Tibial nerve (tissue), 4 donors: ENCODE measurements at places on chromosomes 12 and 14.

DNA sequence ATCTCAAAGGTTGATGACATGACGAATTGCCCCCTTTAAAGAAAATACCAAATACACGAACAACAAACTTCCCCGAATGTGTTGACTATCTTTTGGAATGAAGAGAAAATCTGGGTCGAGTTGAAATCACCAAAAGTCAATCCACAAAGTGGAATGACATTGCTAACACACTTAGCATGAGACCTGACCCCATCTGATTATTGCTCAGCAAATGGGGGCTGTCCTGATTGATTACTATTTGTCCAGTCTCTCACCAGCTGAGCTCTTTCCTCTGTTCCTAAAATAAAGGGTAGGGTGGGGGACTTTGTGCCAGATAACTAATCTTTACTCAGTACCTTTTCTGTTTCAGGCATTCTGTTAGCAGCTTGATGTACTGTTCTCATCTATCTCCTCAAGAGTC is 223.4 kb downstream of the APAF1 start:
- DNase-seq = no peak
- no peak overlapping the region for H3K27ac ChIP-seq
- H3K36me3 ChIP-seq = no peaks in the 10 kb centered on the region
- H3K4me1 ChIP-seq = no peaks in the 10 kb centered on the region
- H3K4me3 ChIP-seq = no peak overlapping the region

- H3K27me3 ChIP-seq = no peaks in the 10 kb centered on the region
- no peak overlapping the region for H3K4me3 ChIP-seq
- H3K4me1 ChIP-seq = peaks cover 29% of the 10 kb centered on the region
- DNase-seq = no peak
Measured at GRCh38 chr12:51974646-51975045, 23.1 kb downstream of the ACVR1B start.

- H3K4me1 ChIP-seq = peaks cover 15% of the 10 kb centered on the region
- H3K4me3 ChIP-seq = peak overlapping the region; percentile 93
Measured at GRCh38 chr14:104800015-104800770, 708 bp upstream of the ZBTB42 start.

GRCh38 chr14:53180272-53181221 is 27.4 kb upstream of the DDHD1 start:
- H3K27ac ChIP-seq = no peak overlapping the region
- H3K4me3 ChIP-seq = no peak overlapping the region
- H3K27me3 ChIP-seq = no peaks in the 10 kb centered on the region
- no peak for DNase-seq
- H3K36me3 ChIP-seq = no peaks in the 10 kb centered on the region

GRCh38 chr12:120873226-120873625 is 30.9 kb downstream of the SPPL3 start:
- no peak overlapping the region for H3K4me3 ChIP-seq
- H3K27me3 ChIP-seq = no peaks in the 10 kb centered on the region
- no peak for DNase-seq
- no peaks in the 10 kb centered on the region for H3K36me3 ChIP-seq
- peaks cover 40% of the 10 kb centered on the region for H3K4me1 ChIP-seq

DNA sequence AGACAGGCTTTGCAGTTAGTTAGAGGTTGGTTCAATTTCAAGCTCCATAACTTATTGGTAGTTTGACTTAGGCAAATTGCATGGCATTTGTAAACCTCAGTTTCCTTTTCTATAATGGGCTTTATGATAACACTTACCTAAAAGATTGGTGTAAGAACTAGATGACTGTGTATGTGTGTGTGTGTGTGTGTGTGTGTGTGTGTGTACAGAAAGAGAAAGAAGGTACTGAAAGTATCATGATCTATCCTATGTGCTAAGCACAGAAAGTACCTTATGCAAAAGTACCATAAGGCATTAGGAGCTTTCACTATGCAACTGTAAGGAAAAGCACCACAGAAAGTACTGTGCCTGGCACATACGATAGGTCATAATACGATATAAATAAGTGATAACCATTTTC is 304.3 kb upstream of the KITLG start:
- H3K27ac ChIP-seq = no peak overlapping the region
- no peaks in the 10 kb centered on the region for H3K27me3 ChIP-seq
- H3K36me3 ChIP-seq = no peaks in the 10 kb centered on the region
- H3K4me1 ChIP-seq = no peaks in the 10 kb centered on the region
- no peak overlapping the region for H3K4me3 ChIP-seq

- no peak overlapping the region for H3K4me3 ChIP-seq
- no peaks in the 10 kb centered on the region for H3K27me3 ChIP-seq
- H3K36me3 ChIP-seq = no peaks in the 10 kb centered on the region
- no peak for DNase-seq
- no peak overlapping the region for H3K27ac ChIP-seq
- H3K4me1 ChIP-seq = no peaks in the 10 kb centered on the region
Measured at GRCh38 chr12:97312570-97313135, 150.0 kb upstream of the RMST start.

DNA sequence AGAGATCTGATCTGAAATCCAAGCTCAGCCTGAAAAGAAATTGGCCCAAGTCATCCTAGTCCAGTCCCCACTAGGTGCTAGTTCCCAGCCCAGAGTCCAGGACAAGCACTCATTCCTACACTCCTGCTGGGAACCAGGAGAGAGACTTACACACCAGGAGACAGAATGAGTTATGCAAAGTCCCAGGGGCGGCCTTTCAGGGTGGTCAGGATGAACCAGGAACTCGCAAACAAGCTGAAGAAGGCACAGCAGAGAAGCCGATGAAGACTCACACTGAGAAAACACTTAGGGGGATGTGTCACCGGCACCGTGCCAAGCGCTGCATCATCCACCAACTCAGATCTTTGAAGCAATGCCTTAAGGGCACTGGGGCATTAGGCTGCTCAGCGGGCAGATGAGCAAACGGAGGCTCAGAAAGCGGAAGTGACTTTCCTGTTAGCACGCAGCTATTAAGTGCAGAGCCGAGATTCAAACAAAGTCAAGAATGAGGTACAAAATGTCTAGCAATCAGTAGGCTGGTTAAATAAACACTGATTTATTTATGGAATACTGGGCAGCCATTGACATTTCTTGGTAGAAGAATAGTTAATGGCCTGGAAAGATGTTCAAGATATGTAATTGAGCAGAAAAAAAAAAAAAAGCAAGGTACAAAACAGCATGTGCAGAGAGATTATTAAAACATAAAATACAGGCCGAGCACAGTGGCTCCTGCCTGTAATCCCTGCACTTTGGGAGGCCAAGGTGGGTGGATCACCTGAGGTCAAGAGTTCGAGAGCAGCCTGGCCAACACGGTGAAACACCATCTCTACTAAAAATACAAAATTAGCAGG is 78.7 kb downstream of the LRRC74A start:
- no peak overlapping the region for H3K4me3 ChIP-seq
- H3K27ac ChIP-seq = peak overlapping the region; percentile 83
- H3K4me1 ChIP-seq = peaks cover 34% of the 10 kb centered on the region
- H3K27me3 ChIP-seq = no peaks in the 10 kb centered on the region
- DNase-seq = no peak
- no peaks in the 10 kb centered on the region for H3K36me3 ChIP-seq

DNA sequence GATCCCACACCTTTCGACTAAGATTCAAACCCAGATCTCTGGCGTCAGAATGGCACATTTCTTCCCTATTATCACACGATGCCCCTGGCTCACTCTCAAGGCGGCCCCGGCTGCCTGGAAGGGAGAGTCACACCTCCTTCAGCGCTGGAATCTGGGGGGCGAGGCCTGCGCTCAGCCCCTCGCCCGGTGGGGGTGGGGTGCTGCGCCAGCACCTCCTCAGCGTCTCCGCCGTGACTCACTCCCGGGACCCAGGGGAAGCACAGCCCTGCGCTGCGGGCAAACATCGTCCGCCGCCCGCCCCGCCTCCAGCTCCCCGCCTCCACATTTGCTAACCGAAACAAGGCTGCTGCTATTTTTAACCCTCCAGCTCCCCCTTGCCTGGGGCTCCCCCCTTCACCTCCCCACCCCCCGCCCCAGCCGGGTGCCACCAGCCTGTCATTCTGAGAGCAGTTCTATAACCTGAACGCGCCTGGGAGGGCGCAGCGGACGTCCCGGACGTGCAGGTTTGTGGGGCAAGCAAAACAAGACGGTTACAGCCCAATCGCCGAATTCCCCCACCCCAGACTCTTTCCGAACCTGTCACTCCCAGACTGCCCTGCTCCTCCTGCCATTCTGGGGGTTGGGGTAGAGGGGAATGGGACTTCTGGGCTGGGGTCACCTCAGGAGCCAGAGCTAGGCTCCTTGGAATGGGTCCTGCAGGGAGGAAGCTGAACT is 6.7 kb downstream of the HDAC7 start:
- no peaks in the 10 kb centered on the region for H3K36me3 ChIP-seq
- peak overlapping the region; percentile 99 for H3K27ac ChIP-seq
- peaks cover 96% of the 10 kb centered on the region for H3K4me1 ChIP-seq
- H3K4me3 ChIP-seq = peak overlapping the region; percentile 31

DNA sequence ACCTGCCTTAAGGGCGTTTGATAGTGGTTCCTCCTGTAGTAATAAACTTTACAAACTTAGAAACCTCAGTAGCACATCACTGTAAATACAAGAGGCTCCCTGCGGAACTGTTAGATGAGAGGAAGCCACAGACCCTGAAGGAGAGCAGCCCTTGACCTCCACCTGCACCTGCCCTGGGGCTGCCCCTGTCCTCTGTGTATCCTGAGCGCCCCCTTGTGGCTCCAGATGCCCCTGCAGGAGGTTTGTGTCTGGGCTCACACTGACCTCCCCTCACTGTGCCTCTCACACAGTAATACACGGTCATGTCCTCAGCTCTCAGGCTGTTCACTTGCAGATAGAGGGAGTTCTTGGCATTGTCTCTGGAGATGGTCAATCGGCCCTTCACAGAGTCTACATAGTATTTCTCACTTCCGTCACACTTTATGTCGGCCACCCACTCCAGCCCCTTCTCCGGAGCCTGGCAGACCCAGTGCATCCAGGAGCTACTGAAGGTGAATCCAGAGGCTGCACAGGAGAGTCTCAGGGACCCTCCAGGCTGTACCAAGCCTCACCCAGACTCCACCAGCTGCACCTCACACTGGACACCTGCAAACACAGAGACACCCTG is 1059.8 kb downstream of the TMEM121 start:
- H3K36me3 ChIP-seq = no peaks in the 10 kb centered on the region
- H3K27ac ChIP-seq = no peak overlapping the region
- H3K27me3 ChIP-seq = no peaks in the 10 kb centered on the region
- DNase-seq = no peak

GRCh38 chr12:130644566-130644965 is 71.5 kb downstream of the RIMBP2 start:
- no peak overlapping the region for H3K4me3 ChIP-seq
- no peak overlapping the region for H3K27ac ChIP-seq
- no peak for DNase-seq
- no peaks in the 10 kb centered on the region for H3K4me1 ChIP-seq
- no peaks in the 10 kb centered on the region for H3K27me3 ChIP-seq

DNA sequence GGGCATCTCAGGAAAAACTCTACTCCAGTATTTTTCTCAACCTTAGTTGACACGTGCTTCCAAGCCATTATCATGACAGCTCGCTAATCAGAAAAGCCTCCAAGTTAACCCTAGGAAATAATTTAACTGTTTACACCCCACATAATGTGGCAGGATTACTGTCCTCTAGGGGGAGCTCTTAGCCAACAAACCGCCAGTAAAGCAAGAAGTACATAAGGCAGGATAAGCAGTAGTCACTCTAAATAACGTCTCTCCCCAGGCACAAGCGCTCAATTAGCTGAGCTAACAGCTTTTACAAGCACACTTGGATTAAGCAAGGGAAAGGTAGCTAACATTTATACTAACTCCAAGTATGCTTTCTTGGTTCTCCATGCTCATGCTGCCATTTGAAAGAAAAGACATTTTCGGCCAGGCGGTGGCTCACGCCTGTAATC is 22.8 kb downstream of the APOBEC1 start:
- no peak overlapping the region for H3K27ac ChIP-seq
- H3K36me3 ChIP-seq = no peaks in the 10 kb centered on the region
- no peaks in the 10 kb centered on the region for H3K27me3 ChIP-seq
- DNase-seq = no peak

DNA sequence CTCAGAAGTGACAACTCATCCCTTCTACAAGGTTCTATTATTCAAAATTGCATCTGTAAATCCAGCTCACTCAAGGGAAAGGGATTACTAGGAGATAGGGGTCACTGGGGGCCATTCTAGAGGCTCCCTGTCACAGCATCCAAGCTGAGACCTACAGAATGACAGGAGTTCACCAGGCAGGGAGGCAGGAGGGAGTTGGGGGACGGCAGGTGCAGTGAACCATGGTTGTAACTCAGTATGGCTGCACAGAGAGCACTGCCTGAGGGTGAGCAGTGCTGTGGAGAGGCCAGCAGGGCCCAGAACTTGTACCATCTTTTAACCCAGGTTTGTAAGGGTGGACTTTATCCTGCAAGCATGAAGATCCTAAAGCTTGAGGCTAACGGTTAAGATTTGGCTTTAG is 37.9 kb upstream of the SINHCAF start:
- no peaks in the 10 kb centered on the region for H3K27me3 ChIP-seq
- DNase-seq = no peak
- H3K27ac ChIP-seq = no peak overlapping the region
- H3K4me1 ChIP-seq = no peaks in the 10 kb centered on the region

DNA sequence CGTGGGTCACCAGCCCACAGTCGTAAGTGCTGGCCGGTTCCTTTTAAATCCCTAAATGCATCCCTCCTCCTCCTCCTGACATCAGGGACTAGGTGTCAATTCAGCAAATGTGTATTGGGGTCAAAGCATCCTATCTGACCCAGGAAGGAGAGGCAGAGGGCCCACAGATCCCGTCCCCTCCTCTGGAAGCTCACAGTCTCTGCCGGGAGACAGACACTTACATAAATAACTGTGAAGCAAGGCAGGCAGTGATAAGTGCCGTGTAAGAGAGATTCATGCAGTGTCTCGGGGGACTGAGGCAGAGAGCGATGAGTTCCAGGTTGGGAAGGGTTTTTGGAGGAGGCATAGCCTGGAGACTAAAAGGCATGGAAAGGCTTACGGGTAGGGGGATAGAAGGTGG is 44.1 kb downstream of the HRK start:
- no peak overlapping the region for H3K4me3 ChIP-seq
- DNase-seq = no peak
- H3K4me1 ChIP-seq = no peaks in the 10 kb centered on the region
- H3K27me3 ChIP-seq = no peaks in the 10 kb centered on the region
- no peak overlapping the region for H3K27ac ChIP-seq
- no peaks in the 10 kb centered on the region for H3K36me3 ChIP-seq

DNA sequence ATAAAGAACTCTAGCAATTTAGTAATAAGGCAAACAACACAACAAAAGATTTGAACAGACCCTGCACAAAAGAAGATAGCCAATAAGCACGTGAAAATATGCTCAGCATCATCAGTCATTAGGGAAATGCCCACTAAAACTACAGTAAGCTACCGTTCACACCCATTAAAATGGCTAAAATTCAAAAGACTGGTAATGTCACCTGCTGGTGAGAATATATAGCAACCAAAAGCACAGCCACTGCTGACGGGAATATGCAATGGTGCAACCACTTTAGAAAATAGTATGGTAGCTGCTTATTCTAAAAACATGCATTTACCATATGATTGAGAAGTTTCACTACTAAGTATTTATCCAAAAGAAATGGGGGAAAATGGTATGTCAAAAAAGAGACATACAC is 74.9 kb downstream of the DPF3 start:
- no peaks in the 10 kb centered on the region for H3K36me3 ChIP-seq
- H3K4me1 ChIP-seq = no peaks in the 10 kb centered on the region
- no peak for DNase-seq
- no peak overlapping the region for H3K27ac ChIP-seq
- no peaks in the 10 kb centered on the region for H3K27me3 ChIP-seq
